ENCODE measurements at places on chromosomes 4 and X.

GRCh38 chr4:155696726-155697125, 30.1 kb downstream of the GUCY1A1 start:
- no peak for DNase-seq

GRCh38 chr4:123708902-123709301, 312.3 kb downstream of the SPRY1 start:
- no peak for DNase-seq

GRCh38 chrX:11929476-11929875, 171.4 kb downstream of the MSL3 start:
- DNase-seq: no peak

GRCh38 chr4:13240066-13240465, 244.1 kb downstream of the RAB28 start:
- DNase-seq: no peak

DNA sequence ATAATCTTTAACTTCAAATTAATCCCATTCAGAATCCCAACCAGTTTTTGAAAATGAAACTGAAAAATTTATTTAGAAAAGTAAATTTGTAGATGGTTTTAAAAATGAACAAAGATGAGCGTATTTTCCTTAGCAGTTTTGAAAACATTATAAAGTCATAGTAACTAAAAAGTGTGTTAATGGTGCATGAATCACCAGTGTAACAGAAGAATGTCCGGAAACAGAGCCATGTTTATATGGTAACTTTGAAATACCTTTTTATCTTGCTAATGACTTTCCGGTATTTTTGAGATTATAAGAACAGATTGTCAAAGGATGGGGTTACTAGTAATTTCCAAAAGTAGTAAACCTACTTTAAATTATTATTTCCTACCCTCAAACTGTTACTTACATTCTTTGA, 145.9 kb downstream of the IRS4 start:
- DNase-seq: no peak

DNA sequence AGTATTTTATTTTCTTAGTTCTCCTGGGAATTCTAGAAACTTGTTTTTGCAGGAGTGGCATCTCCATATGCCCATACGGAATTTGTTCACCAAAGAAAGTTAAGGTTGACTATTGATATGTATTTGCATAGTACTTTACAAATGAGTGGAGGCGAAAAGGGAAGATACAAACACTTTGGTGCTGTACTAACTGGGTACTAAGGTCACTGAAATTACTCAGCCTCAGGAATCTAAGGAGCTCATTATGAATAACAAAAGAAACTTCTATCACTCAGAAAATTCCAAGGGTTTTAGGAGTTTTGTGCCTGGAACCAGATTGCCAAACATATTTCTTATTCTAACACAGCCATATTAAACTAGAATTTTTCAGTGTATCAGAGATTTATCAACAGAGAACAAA, 27.4 kb upstream of the TMPRSS11B start:
- no peak for DNase-seq

- DNase-seq: no peak
These were observed 82.5 kb downstream of the PPEF1 start for GRCh38 chrX:18789916-18790315.

- no peak for DNase-seq
These were observed 83.2 kb downstream of the GPAT3 start for GRCh38 chr4:83618991-83619645.

DNA sequence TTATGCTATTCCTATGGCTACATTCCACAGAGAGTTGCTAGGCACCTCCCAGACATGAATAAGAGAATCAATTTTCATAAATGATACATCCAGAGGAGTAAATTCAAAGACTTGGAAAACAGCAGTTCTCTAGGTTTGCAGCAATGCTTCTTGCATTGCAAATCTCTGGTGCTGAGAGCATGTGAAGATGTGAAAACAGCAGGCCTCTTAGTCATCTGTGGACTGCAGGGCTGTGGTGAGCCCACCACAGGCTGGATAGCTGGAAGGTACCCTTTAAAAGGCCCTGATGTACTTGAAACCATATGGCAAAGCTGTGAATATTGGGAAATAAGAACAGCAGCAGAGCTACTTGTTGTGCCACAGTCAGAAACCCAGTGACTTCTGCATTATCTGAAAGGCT, 2135.9 kb downstream of the ARAP2 start:
- DNase-seq: no peak

DNA sequence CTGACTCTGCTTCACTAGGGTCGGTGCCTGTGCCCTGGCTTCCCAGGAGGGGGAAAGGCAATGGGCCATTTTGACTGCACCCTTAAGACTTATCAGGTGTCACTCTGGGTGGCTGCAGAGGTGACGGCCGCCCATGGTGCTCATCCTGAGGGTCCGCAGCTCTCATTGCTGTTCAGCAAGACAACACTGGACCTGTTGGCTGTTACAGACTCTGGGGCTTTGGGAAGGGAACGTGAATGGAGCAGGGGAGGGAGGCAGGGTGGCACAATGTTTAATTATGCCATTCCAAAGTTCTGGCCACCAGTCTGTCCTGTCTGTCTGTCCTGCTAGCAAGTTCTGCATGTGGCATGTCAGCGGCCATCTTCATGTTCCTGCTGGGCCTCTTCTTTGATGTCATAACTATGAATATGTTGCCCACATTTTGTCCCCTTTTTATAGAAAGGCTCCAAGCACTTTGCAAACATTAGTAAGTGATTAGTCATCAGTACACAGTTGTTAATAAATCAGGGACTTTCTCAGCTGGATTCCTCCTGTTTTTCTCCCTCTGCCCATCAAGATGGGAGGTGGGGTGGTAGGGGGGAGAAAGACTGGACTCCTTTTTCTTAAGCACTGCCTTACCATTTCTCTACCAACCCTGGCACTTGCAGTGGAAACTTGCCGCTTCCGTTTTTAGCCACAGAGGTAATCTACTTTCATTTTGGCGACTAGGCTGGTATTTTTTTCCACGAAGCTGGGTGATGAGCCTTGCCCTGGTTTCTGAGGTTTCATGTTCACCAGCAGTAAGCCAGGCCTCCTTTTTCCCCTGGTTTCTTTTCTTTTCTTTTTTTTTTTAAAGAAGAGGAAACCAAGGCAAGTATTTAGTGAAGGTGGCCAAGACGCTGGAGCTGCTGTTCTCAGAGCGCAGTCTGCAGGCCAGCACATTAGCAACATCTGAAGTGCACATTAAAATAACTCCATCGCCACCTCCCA, 88.6 kb upstream of the TRIM2 start:
- no peak for DNase-seq

- DNase-seq: no peak
These were observed 552 bp downstream of the NKRF start for GRCh38 chrX:119605464-119606279.

Measured in chondrocyte (in vitro differentiated cells).